Stimulated activated CD4-positive, alpha-beta T cell treated with anti-CD3 and anti-CD28 coated beads, Interleukin-1b, Interleukin-23, amount 100 ng/mL, for 4 hours (primary cell): ENCODE measurements at places on chromosomes 7 and 10.

- DNase-seq: no peak
Measured at GRCh38 chr10:127368101-127368500, 171.7 kb upstream of the INSYN2A start.

DNA sequence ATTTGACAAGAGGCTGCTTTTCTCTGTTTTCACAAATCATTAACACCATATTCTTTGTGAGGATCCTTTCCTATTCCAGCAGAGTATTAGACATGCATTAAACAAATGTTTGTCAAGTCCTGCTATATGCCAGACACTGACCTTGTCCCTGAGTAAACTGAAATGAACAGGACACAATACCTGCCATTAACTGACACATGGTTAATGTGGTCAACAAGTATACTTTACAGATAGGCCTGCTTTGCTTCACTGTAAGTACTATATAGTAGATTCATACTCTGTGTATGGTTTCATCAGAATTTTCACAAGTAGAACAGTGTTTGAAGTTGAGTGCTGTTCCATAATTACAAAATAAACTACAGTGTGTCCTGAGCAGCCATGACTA lies 5.9 kb downstream of the TNKS2 start:
- no peak for DNase-seq

- no peak for DNase-seq
Measured at GRCh38 chr7:33459340-33459751, 330.0 kb downstream of the BBS9 start.

- no peak for DNase-seq
Measured at GRCh38 chr7:84022684-84023308, 171.8 kb downstream of the SEMA3A start.

- no peak for DNase-seq
Measured at GRCh38 chr7:122884186-122884585, 2.1 kb downstream of the CADPS2 start.

GRCh38 chr7:23018750-23019149 lies 4.8 kb upstream of the HYCC1 start:
- DNase-seq: no peak

DNA sequence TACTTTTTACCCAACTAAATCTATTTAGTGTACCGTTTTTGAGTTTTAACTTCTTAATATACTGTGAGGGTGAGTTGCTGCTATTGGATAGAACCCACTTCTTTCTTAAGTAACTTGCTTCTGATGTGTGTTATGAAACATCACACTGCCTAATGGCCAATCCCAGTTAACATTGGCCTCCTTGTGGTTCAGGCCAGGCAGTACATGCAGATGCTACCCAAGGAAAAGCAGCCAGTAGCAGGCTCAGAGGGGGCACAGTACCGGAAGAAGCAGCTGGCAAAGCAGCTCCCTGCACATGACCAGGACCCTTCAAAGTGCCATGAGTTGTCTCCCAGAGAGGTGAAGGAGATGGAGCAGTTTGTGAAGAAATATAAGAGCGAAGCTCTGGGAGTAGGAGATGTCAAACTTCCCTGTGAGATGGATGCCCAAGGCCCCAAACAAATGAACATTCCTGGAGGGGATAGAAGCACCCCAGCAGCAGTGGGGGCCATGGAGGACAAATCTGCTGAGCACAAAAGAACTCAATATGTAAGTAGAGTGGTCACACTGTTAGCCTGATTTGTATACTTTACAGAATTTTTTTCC lies 39.7 kb downstream of the TES start:
- DNase-seq: no peak

DNA sequence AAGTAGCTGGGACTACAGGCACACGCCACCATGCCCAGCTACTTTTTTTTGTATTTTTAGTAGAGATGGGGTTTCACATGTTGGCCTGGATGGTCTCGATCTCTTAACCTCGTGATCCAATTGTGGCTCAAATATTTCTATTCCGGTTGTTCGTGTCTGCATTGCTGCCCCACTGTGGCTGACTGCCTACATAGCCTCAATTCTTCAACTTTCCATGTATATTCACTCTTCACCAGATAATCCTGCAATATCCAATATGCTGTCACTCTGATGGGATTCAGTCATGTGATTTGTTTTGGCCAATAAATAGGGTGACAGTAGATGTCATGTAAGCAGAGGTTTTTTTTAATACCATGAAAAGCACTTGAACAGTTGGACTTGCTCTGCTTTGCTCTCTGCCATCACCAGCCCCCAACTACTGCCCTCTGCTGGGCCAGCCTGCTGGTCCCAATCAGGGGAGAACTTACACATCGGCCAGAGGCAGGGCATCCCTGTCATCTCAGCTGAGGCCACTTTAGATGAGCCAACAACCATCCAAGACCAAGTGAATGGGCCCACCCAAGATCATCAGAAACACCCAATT lies 56.7 kb downstream of the NSUN6 start:
- DNase-seq: no peak

GRCh38 chr7:47873762-47874161 lies 74.5 kb downstream of the PKD1L1 start:
- DNase-seq: no peak

DNA sequence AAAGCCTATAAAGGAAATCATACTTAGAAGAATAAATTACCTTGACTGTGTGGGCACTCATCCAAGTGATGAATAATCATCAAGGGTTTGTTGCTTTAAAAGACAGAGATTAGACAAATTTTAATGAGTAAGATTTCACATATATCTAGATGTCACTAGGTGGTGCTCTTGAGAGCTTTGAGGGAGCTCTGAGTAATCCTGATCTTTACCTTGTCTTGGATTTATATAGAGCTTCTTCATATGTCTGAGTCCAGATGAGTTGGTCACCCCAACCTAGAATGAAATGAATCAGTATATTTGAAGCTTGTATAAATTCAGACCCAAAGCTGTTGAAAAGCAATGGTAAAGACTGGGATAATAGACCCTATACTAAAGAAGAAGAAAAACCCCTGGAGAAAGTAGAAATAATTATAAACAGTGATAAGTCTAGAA lies 3.7 kb downstream of the AGR2 start:
- DNase-seq: no peak

GRCh38 chr7:40301486-40302068 lies 166.8 kb downstream of the SUGCT start:
- DNase-seq: no peak

- DNase-seq: no peak
Measured at GRCh38 chr10:48478980-48479811, 125.7 kb downstream of the ARHGAP22 start.

DNA sequence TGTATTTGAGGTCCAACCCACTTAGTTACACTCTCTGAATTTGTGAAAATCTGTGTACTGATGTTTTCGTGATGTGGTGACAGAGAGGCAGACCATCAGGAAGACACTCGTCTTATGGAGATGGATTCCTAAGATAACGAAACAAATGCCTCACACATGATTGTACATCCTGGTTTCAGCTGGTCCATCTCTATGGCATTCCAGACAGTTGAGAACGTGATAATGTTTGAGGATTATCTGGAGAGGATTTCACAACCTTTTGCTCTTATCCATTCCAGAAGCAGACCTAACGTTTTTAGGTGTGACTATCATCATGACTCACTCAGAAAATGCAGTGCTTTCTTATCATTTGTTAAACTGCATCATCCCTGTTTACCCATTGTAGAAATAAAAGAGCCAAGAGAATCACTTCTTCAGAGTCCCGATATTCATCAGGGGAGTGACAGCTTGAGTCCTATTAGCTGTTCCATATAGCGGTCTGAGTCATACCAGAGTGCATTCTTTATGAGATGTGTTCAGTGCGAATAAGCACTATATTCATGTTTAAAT lies 74.5 kb downstream of the BMPER start:
- no peak for DNase-seq

GRCh38 chr10:75507469-75507868 lies 76.0 kb downstream of the LRMDA start:
- no peak for DNase-seq

GRCh38 chr7:138226745-138227279 lies 150.6 kb downstream of the AKR1D1 start:
- DNase-seq: no peak

DNA sequence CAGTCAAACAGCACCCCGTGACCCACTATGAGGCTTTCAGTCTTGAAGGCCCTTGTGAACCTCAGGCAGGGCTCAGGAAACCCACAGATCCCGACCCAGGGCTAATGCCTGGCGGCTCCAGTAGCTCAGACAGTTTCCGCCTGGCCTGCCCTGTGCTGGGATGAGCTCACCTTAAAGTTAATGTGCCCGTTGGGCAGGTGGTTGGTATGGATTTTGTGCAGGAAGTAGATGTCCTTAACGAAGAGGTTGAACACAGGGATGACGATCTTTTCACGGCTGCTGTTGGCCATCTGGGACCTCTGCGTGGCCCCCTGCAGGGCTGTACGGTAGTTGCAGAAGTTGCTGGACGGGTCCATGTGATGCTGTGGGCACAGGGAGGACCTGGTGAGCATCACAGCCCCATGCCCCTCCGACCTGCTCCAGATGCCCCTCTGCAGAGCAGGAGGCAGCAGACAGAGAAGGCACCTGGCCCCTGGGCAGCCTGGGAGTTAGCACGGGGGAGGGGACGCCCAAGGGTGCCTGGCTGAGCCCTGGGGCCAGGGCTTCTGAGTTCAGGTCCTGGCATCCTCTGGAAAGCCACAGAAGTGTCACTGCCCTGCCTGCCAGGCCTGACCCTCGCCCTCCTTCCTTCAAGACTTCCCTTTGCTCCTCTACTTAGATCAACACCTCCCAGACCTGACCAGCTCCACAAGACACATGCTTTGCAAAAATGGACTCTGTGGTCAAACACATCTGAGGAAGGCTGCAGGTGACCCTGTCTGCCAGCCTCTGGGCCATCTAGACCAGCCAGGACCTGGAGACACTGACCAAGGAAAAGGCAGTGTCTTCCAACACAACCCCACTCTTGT lies 59.8 kb downstream of the CSGALNACT2 start:
- no peak for DNase-seq

DNA sequence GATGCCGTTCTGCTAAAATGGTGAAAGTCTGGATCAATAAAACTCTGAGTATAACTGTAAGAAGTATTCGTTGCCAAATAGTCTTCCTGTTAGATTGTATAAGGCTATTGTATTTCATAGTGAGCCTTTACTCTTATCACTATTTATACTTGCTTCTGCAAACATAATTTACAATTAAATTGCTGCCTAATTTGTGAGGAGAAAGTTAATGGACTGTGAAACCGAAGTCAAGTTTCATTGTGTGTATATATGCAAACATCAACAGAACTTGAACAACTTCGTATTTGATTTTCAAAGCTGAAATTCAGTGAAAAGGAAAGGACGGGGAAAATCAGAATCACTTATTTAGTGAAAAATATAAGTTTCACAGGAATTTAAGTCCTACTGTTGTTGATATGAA lies 135.9 kb upstream of the CCDC6 start:
- no peak for DNase-seq

GRCh38 chr10:127550861-127551260 lies 1.8 kb downstream of the NPS start:
- no peak for DNase-seq

DNA sequence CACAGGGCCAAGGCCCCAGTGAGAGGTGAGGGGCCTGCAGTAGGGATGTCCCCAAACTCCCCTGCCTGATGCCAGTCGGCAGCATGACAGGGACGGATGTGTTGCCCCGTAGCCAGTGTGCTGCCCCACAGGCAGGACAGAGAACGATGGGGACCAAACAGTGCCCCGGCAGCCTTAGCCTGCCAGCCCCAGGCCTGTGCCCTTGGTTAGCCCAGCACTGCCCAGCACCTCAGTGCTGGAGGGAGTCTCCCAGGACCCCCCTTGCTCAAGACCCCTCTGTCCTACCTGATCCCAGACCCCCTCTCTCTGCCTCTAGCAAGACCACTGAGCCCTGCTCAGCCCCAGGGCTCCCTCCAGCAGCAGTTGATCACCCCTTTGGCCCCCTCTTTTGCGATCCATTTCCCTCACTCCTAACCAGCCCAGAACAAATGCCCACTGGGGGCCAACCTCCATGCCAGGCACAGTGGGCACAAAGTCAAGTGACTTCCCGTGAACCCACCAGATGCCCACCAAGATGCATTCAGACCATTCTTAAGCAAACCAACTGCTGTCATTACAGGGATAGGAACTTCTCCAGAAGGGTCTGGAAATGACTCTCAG lies 34.0 kb downstream of the OAT start:
- DNase-seq: no peak

DNA sequence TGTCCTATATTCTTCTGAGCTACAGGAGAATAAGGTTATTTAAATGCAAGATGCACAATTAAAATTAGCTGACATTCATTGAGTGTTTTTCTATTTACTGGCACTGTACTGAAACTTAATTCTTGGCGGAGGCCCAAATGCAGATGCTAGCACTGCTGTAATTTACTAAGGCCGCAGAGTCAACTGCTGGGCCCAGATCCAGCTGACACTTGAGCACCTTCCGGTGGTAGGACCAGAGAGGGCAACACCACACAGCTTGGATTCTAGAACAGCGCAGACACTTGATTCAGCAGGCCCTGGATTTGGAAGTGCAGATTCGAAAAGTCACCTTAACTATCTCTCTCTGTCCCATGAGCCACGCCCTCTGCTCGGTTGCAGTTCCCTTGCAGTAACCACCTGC lies 228.6 kb upstream of the TMEM72 start:
- no peak for DNase-seq

DNA sequence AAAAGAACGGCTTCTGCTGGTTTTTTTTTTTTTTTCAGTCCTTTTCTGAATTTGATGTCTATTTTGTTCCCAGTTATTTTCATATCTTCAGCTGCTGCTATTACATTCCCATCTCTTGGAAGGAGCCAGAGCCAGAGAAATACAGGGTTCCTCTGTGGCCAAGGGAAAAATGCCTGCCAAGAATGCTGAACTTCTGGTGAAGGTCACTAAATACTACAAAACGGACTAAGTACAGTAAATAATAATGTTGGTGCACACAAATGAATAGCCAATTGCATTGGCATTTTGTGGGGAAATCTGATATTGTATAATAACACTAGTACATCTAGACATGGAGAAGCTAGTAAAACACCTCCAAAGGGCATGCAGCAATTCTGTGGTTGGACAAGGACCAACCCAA lies 56.3 kb upstream of the ZEB1 start:
- DNase-seq: no peak

DNA sequence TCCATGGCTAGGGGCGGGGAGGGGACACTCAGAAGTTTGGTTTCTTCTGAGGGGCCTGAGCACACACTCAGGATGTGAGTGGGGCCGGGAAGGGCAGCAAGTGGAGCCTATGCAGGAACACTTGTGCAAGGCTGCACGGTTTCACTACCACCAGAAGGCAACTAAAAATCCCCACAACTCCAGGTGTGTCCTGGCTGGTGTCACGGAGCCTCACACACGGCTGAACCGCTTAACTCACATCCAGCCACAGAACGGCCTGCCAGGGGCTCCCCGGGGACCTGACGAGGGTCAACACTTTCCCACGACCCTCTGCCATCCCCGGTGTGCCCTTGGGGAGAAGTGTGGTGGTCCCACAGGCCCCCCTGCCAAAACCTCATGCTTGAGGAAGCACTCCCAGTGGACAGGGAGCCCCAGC lies 173.9 kb downstream of the ELFN1 start:
- DNase-seq: no peak

DNA sequence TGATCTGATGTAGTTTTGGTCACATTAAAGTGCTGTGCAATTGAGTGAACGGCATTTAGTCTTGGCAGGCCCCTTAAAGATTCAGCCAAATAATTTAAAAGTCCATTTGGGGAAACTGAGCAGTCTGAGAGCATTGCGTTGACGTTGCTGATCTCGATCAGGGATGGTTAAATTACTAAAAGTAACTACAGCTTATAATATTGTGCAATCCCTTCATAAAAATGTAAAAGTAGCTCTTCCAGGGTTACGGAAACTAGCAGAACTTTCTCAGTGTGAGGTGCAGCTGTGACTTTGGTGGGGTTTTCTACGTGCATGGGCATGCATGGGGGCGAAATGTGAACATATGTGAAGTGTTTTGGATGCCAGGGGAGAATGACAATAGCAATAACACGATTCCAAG lies 184.5 kb upstream of the RNF32 start:
- no peak for DNase-seq
